ENCODE measurements at places on chromosomes 6 and 20.

- no peak for DNase-seq
These were observed 5.9 kb downstream of the RRAGD start for GRCh38 chr6:89406141-89406540.

GRCh38 chr6:79635232-79635543, 4.1 kb downstream of the SH3BGRL2 start:
- no peak for DNase-seq

GRCh38 chr20:13102694-13103093, 93.9 kb downstream of the SPTLC3 start:
- no peak for DNase-seq

DNA sequence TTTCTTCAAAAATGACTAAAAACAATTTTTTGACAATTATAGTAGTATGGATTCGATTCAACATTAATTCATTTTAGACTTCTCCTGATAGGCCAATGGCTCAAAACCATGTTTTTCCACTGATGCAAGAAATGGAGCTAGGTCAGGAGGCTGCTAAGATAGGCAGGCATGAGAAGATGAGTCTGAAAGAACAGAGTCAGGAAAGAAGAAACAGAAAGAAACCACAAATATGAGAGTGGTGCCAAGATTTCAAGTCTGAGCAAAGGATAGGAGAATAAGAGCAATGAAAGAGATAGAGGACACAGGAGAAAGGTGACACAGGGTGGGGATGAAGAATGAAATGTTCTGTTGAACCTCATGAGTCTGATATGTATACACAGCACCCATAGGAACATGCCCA, 112.2 kb downstream of the TASP1 start:
- DNase-seq = no peak

GRCh38 chr20:8829256-8829655, 239.6 kb upstream of the PLCB4 start:
- DNase-seq = no peak

GRCh38 chr20:20184706-20185105, 132.4 kb downstream of the CFAP61 start:
- DNase-seq = no peak

DNA sequence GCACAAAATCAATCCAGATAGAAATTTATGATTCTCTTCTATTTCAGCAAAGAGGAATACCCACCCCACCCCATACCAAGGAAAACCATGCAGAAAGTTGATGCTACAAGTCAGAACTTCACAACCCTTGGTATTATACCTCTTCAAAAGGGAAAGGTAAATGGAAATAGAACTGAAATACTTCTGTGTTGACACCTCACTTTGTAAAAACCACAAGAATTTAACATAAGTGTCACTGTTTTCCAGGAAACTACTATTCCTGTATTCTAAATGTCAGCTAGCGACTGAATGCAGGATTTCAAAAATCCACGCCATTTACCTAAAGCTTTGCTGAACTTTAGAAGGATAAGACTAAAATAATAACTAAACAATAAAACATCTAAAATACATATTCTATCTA, 3.6 kb downstream of the CPNE1 start:
- DNase-seq = no peak

GRCh38 chr6:146388736-146389364, 154.8 kb upstream of the RAB32 start:
- DNase-seq = no peak

GRCh38 chr6:13274707-13275434, 53.5 kb downstream of the TBC1D7 start:
- DNase-seq = no peak

DNA sequence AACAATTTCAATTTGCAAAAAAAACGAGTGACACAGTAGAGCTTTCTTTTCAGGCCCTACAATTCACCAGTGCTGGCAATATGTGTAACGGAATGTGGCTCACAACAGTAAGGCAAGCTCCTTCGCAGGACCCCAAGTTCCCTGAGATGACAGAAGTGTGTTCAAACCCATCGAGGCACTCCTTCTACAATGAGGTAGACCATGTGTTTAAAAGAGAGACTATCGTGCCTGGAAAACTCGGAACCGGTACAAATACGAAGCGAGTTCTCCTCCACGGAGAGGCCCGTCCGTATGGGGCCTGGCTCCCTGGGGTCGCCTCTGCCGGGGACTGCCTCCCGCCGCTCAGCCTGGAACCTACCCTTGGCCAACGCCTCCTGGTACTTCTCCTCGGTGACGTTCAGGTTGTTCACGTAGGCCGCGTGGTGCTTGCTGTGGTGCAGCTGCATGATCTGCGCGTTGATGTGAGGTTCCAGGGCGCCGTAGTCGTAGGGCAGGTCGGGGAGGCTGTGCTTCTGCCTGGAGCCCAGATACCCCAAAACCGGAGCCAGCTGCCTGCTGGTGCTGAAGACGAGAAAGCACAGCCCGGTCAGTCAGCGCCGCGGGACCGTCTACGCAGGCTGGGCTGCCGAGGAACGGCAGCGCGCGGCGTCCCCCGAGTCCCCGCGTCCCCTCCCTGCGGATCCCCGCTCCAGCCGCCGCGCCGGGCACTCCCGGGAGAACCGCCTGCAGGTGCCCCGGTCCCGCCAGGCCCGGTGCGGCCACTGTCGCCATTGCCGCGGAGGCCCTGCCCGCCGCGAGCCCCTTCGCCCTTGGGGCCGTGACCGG, 526 bp downstream of the SOD2 start:
- peak; percentile 40 for DNase-seq

GRCh38 chr6:168817558-168818159, 376.7 kb downstream of the SMOC2 start:
- DNase-seq = no peak

DNA sequence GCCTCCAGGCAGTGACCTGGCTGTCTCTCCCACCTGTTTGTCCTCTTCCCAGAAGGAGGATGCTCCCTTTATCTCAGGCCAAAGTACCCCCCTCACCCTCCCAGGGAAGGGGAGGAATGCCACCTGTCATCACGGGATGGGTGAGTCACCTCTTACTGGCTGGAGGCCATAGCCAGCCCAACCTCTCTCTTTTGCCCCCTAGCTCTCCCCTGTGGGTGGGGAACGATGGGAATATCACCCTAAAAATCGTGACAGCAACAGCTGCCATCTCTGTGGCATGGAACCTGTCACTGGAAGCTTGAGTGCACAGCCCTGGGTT, 137.5 kb upstream of the PTPN1 start:
- DNase-seq = no peak

DNA sequence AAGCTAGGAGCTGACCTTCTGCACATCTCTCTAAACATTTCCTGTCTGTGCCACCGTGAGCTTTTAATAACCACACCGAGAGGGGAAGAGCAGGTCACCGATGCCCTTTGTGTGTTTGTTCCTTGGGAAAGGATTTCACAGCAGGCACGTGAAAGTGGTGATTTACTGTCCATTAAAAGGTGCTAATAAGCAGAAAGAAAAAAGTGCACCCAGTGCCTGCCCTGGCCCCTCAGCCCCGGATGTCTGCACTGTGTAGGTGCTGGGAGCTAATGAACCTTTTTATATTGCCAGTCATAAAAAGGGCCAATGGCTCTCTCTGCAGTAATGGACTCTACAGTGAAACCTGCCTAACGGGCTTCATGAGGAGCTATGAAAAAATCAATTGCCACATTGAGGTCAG, 312.6 kb downstream of the C6orf118 start:
- DNase-seq = no peak

DNA sequence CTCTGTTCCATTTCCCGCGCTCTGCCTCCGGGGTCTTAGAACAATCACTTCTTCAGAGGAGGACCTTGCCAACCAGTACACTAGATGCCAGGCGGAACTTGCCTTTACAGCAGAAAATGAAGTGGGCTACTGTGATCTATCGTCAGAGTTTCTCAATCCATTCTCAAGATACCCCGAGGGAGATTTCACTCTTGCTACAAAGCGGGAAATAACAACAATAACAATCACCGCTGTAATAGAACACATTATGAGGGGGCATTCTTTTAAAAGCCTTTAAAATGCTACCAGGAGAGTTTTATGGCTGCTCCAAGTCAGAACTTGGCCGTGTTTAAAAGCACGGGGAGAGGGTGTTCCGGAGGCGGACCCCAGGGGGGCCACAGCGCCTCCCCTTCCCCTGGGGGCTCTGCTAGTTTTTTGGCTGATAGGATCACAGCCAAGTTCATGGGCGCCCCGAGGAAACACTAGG, 617.0 kb upstream of the AGPAT4 start:
- no peak for DNase-seq

DNA sequence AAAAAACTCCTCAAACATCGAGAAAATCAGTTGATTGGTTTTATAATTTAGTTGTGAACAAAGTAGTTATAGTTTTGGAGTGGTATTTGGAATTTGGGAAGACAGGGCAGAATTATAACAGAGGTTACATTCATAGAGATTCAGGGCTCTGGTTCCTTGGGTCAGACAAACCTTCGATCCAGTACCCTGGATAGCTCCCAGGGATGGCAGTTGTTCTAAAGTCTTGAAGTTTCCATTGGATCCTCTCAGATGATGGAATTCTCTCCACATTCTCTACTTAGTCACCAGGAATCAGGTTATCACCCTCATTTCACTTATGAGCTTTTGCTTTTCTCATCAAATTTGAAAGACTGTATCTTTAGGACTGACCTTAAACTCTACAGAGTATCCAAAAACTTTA, 285.1 kb downstream of the CENPW start:
- no peak for DNase-seq

DNA sequence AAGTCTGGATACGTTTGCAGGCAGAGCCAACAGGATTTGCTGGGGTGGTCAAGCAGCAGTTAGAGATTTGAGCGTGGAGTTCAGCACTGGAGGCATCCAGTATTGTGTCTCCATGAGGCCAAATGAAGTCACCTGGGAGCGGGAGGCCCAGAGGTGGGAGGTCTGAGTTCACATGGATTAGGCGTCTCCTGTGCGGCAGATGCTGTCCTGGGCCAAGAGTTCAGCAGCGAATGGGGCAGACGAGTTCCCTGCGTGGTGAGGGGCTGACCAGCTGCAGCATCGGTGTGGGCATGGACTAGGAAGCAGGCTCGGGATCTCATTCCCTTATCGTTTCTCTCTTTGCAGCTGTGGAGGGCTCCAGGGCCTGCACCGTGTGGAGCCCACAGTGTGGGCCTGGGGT, 66.2 kb downstream of the BCAS4 start:
- DNase-seq = no peak

GRCh38 chr6:3319610-3320200, 61.0 kb downstream of the PSMG4 start:
- DNase-seq = no peak

- DNase-seq = no peak
These were observed 279.6 kb upstream of the PRDM1 start for GRCh38 chr6:105806486-105806920.

GRCh38 chr6:108760126-108761050, 87.8 kb upstream of the ARMC2 start:
- no peak for DNase-seq

DNA sequence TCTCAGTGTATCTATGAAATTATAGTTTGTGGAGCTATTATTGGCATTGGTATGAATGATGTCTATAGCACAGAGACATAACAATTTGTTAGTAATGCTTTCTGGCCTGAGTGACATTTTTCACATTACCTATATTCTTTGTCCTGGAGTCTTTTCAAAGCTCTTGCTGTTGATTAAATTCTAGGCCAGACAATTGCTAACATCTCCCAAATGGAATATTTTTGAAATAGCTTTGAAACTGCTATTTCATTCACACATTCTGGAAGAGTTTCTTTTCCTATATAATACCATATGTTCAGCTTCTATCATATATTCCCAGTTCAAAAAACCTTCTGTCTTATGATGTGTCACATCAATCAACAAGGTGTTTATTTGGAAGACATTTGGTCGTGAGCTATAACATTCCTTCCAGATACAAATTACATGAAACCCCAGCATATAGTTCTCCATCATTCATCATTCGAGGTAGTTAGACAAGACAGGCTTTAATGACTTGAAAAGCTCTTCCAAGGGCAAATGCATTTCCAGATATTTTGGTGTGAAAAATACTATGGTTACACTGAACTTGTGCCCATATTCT, 452.8 kb downstream of the KHDRBS2 start:
- DNase-seq = no peak

DNA sequence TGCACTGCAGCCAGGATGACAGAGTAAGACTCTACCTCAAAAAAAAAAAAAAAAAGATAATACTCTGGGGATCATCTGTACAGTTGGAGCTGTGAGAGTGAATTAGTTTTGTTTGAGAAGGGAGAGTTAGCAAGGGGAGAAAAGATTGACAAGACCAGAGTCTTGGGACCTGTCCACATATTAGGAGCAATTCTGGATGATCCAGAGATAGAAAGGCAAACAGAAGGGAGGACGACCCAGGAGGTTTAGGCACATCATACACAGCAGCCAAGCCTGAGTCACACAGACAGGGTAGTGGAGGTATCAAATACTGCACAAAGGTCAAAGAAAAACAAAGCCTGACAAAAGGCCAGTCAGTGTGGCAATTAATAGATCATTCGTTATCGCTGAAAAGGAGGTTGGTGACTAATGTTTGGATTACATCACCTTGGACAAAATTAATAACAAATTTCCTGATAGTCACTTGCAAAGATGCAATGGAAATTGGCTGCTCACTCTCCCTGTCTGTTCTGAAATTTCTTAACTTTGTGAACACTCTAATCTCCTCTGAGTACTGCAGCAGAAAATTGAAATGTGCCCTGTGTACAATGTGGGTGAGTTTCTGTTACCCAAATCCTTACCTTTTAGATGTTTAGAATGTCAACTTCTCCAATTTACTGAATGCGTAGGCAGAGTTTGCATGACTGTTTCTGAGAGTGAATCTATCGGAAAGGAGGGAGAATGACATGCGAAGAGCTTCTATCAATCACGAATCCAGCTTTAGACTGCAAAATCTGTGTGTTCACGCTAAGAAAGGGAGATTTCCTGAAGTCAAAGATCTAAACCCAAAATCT, 105.4 kb downstream of the TSHZ2 start:
- no peak for DNase-seq

GRCh38 chr20:47648943-47649342, 136.3 kb downstream of the SULF2 start:
- no peak for DNase-seq

GRCh38 chr6:132494954-132495353, 18.0 kb downstream of the STX7 start:
- DNase-seq = no peak

- no peak for DNase-seq
These were observed at the start of gene ETV7 for GRCh38 chr6:36387440-36388303. TSS of gene ETV7 (minus strand) at chr6:36387669. CDS start at chr6:36387541, 128 bp downstream.

- no peak for DNase-seq
These were observed 21.3 kb upstream of the TBX18 start for GRCh38 chr6:84785671-84786070.
